ENCODE measurements at places on chromosomes 7 and 10. TPM values are rescaled to one million over a fixed set of nuclear protein-coding genes. Genes with fewer than 3 reads are reported as not detected.

The POLL gene
- 14.7 TPM for total RNA-seq

The AKR1C8 gene
- 0.20 TPM for total RNA-seq

The FRMD4A gene
- 87.2 TPM for total RNA-seq

The TRDMT1 gene
- 16.5 TPM for total RNA-seq

The STEAP1B gene
- total RNA-seq: 7.1 TPM

The GSDME gene
- total RNA-seq: 23.0 TPM

The CRPPA gene
- total RNA-seq: 10.4 TPM

The NPFFR1 gene
- total RNA-seq: 1.8 TPM

The MYO1G gene
- 1.4 TPM for total RNA-seq

The LSM5 gene
- 29.7 TPM for total RNA-seq

The FOXI2 gene
- not detected for total RNA-seq

The SFRP4 gene
- total RNA-seq: 78.4 TPM

The ADAMTS14 gene
- total RNA-seq: 2.3 TPM

The GPER1 gene
- 3.3 TPM for total RNA-seq

The SFTPD gene
- 1.1 TPM for total RNA-seq

The ENO4 gene
- total RNA-seq: 1.2 TPM

The OPALIN gene
- 0.88 TPM for total RNA-seq

The CHAT gene
- 0.61 TPM for total RNA-seq

The CDHR3 gene
- 9.0 TPM for total RNA-seq

The FZD1 gene
- total RNA-seq: 23.9 TPM

The ASB13 gene
- total RNA-seq: 14.3 TPM

The HOGA1 gene
- total RNA-seq: 3.1 TPM

The CREB5 gene
- 34.3 TPM for total RNA-seq

The C7orf25 gene
- 5.6 TPM for total RNA-seq

The H2BK1 gene
- not detected for total RNA-seq

The ASZ1 gene
- not detected for total RNA-seq

The SLC13A1 gene
- not detected for total RNA-seq

The SH2D4B gene
- 0.11 TPM for total RNA-seq

The FZD8 gene
- total RNA-seq: 14.0 TPM

The ACBD7 gene
- total RNA-seq: 59.7 TPM

The ASB10 gene
- total RNA-seq: not detected

The PHKG1 gene
- total RNA-seq: 6.5 TPM

The OR2A42 gene
- 0.10 TPM for total RNA-seq

The SEM1 gene
- 71.6 TPM for total RNA-seq

The MYOZ1 gene
- 4.2 TPM for total RNA-seq

The LRRC18 gene
- 1.2 TPM for total RNA-seq

The OR2A5 gene
- total RNA-seq: not detected

All from spinal cord (tissue), 10 donors.